ENCODE measurements at places on chromosomes 7 and 10.
A peak's percentile ranks its signal among the peaks of the same experiment; 100 is the strongest.

- no peak for DNase-seq
Observed at GRCh38 chr7:137948845-137949330, 53.0 kb downstream of the CREB3L2 start.

DNA sequence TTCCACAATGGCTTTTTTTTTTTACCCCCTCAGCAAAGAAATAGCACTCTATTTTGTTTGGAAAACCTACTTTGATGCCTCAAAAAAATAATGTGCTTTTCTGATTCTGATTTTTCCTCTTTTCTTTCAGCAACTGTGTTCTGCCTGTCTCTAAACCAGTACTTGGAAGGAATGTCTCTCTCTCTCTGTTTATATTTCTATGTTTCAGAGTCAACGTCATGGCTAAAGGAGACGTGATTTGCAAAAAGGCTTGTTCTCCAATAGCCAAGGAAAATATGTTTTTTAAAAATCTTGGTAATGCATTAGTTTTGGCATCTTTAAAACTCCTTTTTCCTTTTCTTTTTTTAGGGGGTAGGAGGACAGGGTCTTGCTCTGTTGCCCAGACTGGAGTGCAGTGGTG lies 56.0 kb upstream of the SDK1 start:
- DNase-seq: no peak

DNA sequence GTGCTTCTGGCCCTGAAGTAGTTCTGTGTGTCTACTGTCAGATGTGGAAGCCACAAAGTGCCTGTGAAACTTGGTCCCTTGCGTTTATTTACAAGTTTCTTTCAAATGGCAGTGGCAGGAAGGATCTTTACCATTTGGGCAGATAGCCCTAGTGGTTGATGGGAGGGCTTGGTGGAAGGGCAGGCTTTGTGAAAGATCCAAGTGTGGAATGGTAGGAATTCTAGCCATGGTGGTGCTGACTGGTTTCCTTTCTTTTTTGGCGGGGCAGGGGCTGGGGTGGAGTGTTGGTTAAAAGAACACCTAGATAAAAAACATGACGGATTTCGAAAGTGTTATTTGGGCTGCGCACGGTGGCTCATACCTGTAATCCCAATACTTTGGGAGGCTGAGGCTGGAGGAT lies 27.0 kb downstream of the AUTS2 start:
- no peak for DNase-seq

GRCh38 chr10:58237014-58237834 lies 30.5 kb downstream of the IPMK start:
- DNase-seq: no peak

DNA sequence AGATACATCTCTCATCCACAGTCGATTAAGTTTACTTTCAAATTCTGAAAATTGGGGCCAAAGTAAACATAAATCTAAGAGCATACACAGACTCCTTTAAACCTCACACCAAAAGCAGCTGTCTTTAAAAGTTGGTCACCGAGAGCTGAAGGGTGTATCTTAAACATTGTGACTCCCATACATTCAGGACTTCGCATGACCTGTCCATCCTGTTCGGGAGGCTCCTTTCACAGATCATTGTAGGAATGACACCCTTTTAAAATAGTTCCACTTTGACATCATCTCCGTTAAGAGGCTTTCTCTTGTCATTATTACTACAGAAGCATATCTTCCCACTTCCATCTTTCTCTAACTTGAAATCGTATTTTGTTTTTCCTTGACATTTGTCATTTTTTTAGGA lies 440.0 kb downstream of the DNAJB9 start:
- no peak for DNase-seq

GRCh38 chr7:148914208-148914777 lies 30.2 kb upstream of the EZH2 start:
- DNase-seq: peak; percentile 19

- DNase-seq: no peak
Observed at GRCh38 chr10:105243825-105244224, 602.7 kb downstream of the SORCS3 start.

DNA sequence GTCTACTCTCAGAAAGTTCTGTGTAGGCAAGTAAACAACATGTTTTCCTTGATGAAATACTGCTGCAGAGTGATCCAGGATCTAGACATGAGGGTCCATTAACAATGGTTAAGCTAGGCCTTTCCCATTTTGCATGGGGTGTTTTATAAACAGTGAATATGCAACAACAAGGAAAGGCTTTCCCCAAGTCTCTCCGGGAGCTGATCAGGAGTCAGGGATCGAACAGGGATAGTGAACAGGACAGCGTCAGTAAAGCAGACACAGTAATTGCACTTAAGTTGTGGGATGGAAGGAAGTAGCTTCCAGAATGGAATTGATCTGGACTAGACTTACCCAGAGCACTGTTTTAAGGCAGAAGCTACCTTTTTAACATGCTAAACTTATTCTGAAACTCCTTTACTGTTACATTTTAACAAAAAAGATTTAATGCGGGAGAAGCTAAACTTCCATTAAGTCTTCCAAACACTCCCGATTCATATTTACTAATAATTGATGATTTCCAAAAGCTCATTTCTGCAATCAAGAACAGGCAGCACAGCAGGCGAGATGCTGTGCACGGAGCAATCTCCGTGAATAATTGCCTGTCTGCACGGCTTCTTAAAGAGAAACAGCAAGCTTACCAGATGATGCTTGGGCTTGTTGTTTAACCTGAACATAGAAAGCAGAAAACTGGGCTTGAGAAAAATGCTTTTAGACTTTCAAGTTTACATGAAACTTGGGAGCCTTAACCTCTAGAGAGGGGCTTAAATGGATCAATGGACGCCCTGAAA lies 50.3 kb upstream of the DOCK1 start:
- no peak for DNase-seq

DNA sequence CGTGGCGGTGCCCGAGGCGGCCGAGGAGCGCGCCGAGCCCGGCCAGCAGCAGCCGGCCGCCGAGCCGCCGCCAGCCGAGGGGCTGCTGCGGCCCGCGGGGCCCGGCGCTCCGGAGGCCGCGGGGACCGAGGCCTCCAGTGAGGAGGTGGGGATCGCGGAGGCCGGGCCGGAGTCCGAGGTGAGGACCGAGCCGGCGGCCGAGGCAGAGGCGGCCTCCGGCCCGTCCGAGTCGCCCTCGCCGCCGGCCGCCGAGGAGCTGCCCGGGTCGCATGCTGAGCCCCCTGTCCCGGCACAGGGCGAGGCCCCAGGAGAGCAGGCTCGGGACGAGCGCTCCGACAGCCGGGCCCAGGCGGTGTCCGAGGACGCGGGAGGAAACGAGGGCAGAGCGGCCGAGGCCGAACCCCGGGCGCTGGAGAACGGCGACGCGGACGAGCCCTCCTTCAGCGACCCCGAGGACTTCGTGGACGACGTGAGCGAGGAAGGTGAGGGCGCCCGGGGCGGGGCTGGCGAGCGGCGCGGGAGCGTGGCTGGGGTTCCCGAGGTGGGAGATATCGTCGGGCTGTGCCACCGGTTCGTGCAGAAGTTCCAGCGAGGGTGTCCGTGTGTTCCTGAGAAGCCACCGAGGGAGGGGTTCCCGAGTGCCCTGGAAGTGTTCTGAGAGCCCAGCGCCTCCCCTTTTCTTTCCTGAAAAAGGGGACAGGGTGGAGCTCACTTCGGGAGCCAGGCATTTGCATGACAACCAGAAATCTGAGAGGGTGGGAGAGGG lies 495 bp downstream of the EIF3B start:
- no peak for DNase-seq

- no peak for DNase-seq
Observed at GRCh38 chr7:91327346-91327745, 63.1 kb downstream of the FZD1 start.

DNA sequence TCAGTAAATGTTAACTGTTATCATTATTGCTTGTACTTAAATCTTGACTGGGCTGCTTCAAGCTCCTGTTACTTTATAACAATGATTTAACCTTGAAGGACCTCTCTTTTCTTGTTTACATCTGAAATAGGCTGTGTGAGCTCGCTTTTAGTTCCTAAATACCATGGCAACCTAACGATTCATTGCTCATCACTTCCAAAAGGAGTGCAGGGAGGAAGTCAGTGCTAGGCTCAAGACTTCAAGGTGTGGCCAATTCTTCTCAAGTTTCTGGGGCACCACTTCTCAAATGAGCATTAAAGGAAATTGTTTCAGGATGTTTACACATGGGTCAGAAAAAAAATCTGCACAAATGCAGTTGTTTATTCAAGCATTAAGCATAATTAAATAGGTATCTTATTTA lies 284.2 kb downstream of the MTERF1 start:
- no peak for DNase-seq

DNA sequence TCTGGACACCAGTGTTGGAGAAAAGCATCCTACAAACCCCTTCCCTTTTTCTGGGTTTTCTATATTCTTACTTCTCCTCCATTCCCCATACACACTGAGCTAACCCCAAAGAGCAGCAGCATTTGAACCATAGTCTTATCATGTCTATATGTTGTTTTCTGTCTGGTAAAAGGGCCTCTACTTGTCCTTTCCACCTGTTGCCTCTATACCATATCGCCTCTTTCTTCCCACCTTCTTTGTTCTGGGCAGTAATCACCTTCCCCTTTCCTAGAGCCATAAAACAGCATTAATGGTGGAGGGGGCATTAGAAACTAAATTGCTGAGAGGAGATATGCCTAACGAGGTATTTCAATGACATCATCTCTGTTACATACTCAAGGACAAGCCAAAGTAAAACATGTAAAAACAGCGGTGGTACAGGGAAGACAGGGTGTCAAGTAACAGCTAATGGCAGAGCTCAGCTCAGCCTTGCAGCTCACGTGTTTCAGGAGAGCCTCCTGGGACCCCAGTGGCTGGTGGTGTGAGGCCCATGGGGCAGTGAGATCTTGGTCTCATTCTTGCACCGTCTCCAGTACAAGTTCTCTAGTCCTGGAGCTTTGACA lies 20.6 kb downstream of the NPY start:
- DNase-seq: no peak

DNA sequence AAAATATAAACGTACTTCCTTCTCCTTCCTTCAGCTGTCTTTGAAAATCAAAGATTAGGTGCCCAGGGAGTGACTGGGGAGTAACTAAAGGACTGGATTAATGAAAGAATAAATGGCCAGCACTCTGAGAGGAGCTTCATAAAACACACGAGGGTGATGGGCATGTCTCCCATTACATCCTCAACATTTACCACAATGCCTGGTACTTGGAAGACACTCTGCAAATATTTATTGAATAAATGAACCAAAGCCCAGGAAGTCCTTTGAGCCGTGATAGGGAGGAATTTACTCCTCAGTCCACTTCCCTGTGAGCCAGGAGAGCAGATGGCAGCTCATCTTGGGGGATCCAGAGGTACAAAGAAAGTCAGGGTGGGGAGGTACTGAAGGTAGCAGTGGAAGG lies 96.3 kb downstream of the RAB11FIP2 start:
- no peak for DNase-seq

- no peak for DNase-seq
Observed at GRCh38 chr7:158129037-158130022, 458.3 kb downstream of the PTPRN2 start.

DNA sequence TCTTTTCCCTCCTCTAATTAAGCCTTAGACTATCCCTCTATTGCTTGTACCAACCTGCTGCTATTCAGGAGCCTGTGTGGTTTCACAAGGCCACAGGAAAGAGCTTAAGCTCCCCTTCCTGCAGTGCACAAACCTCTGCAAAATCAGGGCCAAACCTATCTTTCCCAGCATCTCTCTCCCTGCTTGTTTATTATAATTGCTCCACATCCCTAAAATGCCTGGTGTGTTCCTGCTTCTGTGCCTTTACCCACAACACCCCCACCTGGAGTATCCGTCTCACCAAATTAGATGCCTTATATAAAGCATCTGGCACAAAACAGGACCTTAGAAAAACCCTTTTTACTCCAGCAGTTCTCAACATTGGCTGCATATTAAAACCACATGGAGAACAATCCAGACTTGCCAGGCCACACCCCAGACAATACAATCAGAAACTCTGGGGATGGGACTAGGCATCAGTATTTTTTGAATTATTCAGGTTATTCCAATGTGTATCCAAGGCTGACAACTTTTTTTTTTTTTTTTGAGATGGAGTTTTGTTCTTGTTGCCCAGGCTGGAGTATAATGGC lies 16.7 kb downstream of the SEC31B start:
- DNase-seq: no peak

DNA sequence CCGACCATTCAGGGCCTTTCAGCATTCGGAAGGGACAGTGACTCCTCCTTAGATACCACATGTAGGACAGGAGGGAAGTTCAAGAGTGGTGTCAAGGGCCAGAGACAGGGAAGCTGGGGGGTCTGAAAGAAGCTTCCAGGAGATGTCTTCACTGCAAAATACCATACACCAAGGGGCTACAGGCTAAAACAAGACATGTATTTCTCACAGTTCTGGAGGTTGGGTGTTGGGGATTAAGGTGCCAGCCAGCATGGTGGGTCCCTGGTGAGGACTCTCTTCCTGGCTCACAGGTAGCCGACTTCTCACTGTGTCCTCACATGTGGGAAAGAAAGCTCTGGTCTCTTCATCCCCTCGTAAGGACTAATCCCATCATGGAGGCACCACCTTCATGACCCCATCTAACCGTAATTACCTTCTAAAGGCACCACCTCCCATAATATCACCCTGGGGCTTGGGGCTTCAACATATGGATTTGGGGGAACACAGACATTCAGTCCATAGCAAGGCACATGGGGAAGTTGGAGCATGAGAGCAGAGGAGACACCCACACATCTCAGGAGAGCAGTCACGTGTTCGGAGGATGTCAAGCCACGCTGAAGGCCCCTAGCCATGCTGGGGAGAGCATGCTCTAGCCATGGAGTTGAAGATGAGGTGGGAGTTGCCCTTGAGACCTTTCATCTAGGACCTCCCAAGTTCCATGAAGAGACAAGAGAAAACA lies 73.9 kb upstream of the GDF10 start:
- DNase-seq: no peak

GRCh38 chr10:49260644-49261296 lies 38.2 kb upstream of the C10orf71 start:
- no peak for DNase-seq

DNA sequence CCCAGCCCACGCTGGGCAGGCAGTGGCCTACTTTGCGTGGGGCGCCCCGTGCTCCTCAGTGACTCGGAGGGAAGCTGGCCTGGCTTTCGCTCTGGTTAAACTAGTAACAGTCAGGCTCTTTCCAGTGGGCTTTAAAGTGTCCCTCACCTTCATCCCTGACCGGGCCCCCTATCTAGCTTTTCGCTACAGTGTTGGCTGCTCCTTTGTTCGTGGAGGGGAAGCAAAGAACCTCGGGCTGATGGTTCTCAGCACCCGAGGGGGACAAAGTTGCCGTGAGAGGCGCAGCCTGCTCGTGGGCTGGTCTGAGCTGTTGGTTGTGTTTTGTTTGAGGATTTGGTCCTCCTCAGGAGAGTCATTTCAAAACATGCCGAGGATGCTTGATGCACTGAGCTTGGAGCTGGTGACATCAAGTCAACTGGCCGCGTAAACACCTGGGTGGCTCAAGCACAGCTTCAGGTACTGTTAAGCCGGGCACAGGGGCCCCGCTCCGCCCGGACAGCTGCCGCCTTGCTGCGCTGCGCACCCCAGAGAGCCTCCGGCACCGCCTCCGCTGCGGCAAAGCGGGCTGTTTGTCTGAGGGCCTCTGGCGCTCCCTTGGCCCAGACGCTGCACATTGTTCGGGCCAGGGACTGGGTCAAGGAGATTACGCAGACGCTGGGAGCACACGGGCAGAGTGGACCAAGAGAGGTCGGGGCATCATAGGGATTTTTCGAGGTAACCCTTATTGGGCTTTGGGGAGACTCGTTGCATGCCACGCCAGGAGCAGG lies 1.6 kb downstream of the DLX6 start:
- DNase-seq: no peak

- DNase-seq: peak; percentile 61
Observed at GRCh38 chr10:97713339-97713825, at the start of gene MARVELD1. MARVELD1 (plus strand) TSS chr10:97713730; CDS start chr10:97713877, 147 bp downstream.

GRCh38 chr7:72101444-72101843 lies 310.7 kb downstream of the CALN1 start:
- no peak for DNase-seq
